Right cardiac atrium (tissue), 5 donors: ENCODE measurements at places on chromosomes 11 and 22. TPM values are rescaled to one million over a fixed set of nuclear protein-coding genes. Genes with fewer than 3 reads are reported as not detected.

TUBA8 gene
- polyA plus RNA-seq: 307 TPM

FADS3 gene
- polyA plus RNA-seq: 43.1 TPM

RAG2 gene
- polyA plus RNA-seq: 0.41 TPM

CHRNA10 gene
- 0.38 TPM for polyA plus RNA-seq

OVCH2 gene
- not detected for polyA plus RNA-seq

LUZP2 gene
- 0.02 TPM for polyA plus RNA-seq
